ENCODE measurements at places on chromosomes 2 and 18.

DNA sequence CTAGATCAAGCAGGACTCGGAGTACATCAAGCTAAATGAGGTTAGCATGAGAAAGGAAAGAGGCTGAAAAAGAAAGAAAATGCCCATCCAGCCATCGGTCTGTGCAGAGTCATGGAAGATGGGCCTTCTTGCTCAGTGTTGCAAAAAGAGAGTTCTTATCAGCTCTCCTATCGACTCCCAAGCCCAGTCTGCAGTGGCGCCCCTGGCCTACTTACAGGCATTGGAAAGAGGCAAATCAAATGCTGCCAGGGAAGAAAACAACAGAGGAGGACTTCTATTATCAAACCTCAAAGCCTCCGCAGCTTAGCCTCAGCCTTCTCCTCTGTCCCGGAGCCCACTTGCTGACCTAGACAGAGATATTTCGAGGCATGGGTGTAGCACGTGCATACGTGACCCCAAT is 66.0 kb downstream of the CDH2 start:
- no peak for DNase-seq

GRCh38 chr2:198106621-198107385 is 302.4 kb downstream of the PLCL1 start:
- no peak for DNase-seq

- DNase-seq = no peak
Observed at GRCh38 chr2:203804070-203804469, 63.5 kb upstream of the CTLA4 start.

DNA sequence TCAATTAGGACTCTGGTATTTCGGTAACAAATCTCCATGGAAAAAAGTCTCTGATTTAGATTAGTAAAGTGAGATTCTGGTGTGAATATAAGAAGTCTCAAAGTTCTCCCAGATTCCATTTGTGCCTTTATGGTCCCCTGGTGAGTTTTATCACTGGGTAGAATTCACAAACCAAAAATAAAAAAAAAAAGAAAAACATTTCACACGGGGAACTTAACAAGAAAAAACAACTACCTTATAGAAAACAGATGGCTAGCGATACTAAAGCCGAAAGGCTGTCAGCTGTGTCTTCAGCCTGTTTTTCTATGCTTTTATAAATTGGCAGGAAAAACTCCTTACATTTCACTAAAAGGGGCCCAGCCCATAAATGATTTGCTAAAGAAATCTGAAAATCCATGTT is 50.6 kb downstream of the COL5A2 start:
- DNase-seq = no peak

- no peak for DNase-seq
Observed at GRCh38 chr18:38475686-38476085, 910.1 kb upstream of the CELF4 start.

DNA sequence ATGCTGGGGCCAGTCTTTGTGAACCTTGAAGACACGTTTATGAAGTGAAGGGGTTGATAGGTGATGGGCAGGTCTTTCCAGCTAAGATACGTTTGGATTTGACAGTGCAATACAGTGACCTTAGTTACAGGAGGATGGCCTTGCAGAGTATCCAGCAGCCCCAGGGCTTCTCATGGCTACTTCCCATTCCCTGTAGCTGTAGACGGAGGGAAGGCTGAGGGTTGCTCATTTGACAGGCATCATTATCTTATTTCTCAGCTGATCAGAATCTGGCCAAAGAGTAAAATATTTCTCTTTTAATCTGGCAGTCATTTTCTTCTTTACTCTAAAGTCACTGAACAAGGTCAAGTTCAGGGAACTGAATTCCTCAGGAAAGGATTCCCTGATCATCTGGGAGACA is 85.1 kb upstream of the RMDN2 start:
- no peak for DNase-seq

DNA sequence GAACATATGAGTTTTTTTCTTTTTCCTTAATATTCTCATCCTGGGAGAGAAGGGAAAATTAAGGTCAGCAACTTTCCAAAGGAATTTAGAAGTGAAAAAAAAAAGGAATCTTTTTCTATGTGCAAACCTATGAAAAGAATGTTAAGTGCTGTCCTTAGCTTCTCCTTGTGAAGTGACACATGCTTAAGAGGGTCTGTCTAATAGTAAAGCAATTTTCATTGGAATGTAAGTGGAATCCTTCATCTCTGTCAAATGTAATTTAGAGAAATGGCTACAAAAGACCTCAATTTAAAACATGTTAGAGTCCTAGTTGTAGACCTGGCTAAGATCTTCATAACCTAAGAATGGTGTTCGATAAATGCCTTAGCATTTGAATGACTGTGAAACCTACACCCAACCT is 117.4 kb upstream of the EPB41L3 start:
- DNase-seq = no peak

DNA sequence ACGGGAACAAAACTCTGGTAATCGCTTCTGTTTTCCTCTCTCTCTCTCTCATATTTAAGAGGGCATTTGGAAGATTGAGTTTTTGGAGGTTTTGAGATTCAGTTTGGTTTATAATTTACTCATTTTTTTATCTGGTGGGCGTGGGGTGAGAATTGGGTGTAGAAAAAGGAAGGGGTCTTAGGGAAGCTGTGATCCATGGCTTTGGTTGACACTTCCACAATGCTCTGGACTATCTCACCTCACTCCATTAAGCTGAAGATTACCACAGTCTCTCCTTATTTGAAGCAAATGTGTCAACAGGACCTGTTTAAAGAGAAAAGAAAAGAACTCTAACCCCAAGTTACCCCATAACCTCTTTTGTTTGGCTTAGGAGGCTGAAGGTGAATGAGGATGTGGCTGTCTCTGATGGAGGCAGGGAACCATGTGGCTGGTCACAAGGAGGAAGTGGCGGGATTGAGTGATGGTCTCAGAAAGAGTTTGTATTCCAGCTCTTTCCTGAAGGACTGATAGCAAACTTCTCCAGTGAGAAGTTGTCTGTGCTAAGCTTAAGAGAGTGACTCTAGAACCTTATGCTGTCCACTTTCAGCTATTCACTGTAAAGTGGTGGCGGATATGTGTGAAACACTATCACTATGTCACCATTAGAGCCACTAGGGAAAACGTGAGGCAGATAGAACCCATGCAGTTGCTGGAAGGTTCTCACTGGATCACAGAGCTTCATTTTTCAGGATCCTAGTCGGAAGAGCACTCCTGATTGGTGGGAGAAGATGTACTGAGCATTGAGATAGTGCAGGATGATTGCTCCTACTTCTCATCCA is 934 bp downstream of the ZNF804A start:
- DNase-seq = no peak

DNA sequence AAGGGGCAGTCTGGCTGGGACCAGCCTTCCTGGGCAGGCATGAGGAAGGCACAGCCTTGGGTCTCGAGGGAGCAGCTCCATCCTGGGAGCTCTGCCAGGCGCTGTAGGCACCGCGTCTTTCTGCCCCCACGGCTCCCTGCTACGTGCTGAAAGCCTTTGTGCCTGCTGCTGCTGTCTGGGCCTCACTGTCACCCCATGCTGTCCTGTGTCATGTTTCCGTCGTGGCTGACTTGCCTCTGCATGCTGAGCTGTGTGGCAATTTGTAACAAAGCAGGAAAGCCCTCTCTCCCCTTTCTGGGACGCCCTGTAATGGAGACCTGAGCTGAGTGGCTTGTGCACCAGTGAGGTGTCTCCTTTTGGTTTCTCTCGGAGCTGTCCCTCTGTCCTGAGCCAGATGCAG is 152.5 kb downstream of the TSN start:
- DNase-seq = no peak

DNA sequence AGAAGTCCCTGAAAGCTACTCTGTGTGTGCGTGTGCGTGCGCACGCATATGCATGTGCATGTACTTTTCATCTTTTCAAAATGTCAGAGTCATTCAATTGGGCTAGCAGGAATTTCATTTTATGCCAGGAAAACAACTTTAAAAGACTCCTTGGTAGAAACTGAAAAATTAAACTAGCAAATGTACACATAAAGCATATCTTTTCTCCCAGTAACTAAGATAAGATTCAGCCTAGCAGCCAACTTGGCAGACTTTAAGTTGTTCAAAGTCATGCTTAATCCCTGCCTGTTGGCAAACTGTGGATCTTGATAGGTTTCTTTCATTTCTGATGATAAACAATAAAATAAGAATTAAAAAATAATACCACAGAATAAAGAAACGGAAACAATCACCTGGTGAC is 1129.1 kb downstream of the LRP1B start:
- no peak for DNase-seq
